ENCODE measurements at places on chromosomes 1 and 21.

GRCh38 chr1:34532113-34532512 lies 222.7 kb upstream of the GJB5 start:
- DNase-seq, result no peak

GRCh38 chr1:245156736-245157505 lies 2.1 kb downstream of the KIF26B start:
- DNase-seq, result peak; percentile 52

GRCh38 chr1:8572106-8572505 lies 245.3 kb downstream of the RERE start:
- no peak for DNase-seq

- DNase-seq, result no peak
These were observed 24.6 kb downstream of the PROX1 start for GRCh38 chr1:214012418-214012817.

GRCh38 chr1:221089273-221089672 lies 210.0 kb downstream of the HLX start:
- DNase-seq, result peak; percentile 34

DNA sequence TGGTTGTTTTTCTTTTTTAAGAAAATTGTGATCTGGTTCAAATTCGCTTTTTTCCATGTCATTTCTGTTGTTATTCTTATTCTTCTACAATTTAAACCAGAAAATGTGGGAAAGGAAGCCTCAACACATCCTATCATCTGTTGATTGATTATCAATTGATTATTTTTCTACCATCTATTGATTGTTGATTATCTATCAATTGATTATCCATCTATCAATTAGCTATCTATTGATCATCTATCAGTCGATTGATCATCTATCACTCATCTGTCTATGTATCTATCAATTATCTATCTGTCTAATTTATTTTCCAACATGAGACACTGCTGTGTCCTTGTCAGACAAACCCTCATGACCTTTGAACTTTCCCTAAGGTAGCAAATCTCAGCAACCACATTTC lies 136.1 kb upstream of the ARHGEF16 start:
- DNase-seq, result no peak

DNA sequence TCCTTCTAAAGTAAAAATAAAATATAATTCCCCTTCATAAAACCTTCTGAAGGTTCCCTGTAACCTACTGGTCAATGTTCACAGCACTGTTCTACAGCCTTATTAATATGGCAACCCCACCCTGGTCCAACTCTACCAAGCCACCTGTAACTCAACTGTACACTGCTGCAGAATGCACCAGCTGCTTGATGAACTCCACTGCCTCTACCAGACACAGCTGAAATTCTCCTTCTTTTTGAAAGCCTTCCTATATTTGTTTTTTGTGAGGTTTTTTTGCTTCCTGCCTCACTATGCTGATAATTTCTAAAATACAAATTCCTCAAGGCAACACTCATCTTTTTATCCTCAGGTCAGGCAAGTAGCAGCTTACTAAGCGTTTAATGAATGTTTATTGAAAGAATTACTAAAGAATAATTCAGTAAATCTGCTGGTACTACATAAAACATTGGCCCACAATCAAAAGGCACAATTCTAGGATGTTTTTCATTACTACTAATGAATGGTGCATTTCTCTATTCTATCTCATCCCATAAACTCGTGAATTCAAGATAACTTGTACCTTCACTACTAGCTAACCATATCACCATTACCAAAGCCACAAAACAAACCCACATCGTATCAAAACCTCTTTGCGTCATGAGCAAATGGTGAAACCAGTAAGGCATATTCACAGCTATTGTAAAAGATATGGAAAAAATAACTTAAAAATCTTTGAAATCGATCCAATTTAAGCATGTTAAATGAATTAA lies 2.4 kb downstream of the SSX2IP start:
- DNase-seq, result no peak

DNA sequence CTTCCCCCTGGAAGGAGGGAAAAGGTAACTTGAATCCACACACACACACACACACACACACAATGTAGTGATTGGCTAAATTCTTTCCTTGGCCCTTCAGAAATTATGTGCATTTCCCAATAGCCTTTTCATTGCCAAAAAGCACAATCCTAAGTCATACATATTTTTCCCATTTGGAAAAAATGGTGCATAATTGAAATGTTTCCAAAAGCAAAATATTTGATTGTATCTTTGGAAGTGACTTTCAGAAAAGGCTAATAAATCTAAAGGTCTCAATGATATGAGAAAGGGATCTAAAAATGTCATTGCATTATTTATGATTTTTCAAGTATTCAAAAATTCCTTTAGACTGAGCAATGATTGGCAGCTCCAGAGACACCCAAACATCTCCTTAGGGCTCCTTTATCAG lies 43.5 kb upstream of the NEK7 start:
- peak; percentile 91 for DNase-seq

- DNase-seq, result peak; percentile 78
These were observed 144.4 kb upstream of the ZNF644 start for GRCh38 chr1:91166106-91166712.

DNA sequence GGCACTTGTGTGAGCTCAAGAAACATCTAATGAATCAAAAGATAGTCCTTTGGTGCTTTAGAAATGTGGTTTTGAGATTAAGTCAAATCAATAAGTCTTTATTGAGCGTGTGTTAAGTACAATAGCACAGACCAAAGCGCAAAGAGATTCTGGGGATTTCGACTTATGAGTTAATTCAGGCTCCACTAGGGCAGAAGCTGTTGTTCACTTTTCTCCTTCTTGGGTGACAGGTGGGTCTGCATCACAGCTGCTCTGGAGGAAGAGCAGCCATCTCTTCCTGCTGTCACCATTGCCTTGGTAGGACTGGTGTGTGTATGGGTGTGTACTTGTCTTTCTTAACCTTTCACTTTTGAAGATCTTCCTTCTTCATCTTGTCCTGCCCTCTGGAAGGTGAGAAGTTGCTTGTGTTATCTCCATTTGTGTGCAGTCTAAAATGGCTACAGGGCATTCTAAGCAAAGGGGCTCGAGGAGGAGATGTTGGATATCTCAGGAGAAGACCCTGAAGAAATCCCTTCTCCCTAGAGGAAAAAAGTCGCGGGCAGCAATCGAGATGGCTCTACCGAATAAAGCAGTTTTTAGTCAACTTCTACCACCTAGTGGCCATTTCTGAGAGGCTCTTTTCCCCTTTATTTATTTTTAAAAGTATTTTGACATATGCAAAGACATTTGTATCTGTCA lies 22.9 kb upstream of the DISC1 start:
- peak; percentile 85 for DNase-seq

- DNase-seq, result no peak
These were observed 6.6 kb upstream of the PRCC start for GRCh38 chr1:156760796-156761104.

DNA sequence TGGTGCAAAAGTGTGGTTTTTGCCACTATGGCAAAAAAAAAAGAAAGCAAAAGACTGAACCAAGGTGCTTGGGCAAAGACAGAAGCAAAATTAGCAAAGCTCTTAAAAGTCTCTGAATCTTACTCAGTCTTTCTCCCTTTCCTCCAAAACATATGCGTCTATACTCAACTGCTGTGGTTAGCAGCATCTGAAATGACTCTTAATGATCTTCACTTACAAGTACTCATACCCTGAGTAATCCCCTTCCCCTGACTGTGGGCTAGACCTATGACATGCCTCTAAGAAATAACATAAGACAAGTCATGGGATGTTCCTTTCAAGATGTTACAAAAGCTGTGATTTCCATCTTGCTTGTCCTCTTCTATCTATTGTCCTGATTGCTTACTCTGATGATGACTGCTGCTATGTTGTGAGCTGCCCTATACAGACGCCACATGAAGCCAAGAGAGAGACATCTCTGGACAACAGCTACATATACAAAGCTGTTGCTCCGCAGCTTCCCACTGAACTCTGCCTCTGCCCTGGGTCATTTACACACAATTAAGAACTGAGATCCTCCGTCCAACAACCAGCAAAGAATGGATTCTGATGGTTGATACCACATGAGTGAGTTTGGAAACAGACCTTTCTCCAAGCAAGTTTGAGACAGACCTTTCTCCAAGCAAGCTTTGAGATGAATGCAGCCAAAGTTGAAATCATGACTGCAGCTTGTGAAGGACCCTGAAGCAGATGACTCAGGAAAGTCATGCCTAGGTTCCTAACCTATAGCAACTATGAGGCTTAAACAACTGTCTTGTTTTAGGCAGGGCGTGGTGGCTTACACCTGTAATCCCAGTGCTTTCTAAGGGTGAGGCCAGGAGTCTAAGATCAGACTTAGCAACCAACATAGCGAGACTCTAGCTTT lies 55.2 kb downstream of the PUM1 start:
- no peak for DNase-seq

DNA sequence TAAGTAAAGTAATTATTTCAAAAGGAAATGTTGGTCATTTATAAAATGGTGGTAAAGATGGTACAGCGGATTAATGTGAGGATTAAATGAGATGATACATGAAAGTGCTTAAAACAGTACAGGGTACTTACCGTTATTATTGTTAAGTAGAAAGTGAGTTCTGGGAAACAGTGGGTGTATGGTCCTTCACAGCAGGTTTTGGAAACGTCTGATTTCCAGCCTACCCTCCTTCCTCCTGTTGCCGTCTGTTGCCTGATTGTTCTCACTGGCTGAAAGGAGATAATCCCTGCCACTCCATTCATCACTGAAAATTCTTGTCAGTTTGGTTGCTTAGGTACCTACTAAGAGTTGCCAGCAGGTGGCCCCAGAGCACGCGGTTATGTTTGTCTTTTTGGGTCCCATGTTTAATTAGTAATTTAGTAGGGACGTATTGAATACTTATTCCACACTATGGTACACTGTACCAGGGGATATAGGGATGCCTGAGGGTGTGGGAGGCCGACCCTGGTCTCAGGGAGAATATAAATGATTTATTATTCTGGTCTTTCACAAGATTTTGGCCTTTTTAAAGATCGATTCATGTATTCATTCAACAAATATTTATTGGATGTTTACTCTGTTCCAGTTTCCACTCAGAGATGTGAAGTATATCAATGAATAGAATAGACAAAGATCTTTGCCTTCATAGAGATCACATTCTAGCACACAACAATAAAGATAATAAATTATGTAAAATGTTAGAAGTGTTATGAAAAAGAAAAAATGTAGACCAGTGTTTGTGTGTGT lies 30.8 kb upstream of the RPTN start:
- DNase-seq, result peak; percentile 65

- peak; percentile 76 for DNase-seq
These were observed 8.9 kb downstream of the MFAP2 start for GRCh38 chr1:16971341-16972188.

GRCh38 chr21:42236693-42237092 lies 17.8 kb downstream of the ABCG1 start:
- DNase-seq, result no peak

DNA sequence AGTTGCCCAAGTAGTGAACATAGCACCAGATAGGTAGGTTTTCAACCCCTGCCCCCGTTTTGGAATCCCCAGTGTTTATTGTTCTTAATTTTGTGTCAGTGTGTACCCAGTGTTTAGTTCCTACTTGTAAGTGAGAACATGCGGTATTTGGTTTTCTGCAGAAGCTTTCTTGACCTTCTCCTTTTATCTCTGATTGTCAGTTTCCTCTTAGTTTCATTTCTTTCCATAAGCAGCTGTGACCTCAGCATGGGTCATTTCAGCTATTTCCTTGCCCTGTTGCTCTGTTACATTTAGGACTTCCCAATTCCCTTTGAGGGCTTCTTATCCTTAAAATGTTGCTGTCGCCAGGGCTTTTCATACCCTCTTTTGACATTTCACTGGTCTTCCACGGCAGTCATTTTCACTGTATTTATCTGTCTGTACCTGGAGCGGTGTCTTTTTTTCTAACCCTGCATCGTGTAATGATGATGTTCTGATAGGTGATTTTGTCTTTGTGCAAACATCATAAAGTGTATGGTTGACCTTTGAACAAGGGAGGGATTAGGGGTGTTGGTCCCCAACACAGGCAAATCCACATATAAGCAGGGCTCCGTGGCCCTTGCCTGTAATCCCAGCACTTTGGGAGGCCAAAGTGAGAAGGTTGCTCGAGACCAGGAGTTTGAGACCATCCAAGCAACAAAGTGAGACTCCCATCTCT lies 15.0 kb downstream of the ITSN1 start:
- DNase-seq, result peak; percentile 33

DNA sequence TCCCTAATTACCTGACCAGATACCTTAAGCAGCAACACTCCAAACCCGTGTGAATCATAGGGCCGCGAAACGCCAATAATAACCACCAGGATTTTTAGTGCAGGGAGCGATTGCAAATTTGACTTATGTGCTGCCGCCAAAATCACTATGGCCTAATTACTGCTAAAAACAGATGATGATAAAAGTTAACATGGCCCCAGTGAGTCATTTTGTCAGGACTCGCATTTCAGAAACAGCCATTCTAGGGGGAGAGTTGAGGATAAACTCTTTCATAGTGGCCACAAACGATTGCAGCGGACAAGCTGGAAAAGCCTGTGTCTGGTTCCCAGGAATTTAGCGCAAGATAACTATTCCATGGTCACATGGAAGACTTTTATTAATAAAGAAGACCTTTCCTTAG lies 103.4 kb downstream of the HLX start:
- no peak for DNase-seq

GRCh38 chr1:210792250-210793102 lies 341.5 kb downstream of the KCNH1 start:
- DNase-seq, result peak; percentile 72

- no peak for DNase-seq
These were observed 172.1 kb downstream of the HHAT start for GRCh38 chr1:210500831-210501230.

DNA sequence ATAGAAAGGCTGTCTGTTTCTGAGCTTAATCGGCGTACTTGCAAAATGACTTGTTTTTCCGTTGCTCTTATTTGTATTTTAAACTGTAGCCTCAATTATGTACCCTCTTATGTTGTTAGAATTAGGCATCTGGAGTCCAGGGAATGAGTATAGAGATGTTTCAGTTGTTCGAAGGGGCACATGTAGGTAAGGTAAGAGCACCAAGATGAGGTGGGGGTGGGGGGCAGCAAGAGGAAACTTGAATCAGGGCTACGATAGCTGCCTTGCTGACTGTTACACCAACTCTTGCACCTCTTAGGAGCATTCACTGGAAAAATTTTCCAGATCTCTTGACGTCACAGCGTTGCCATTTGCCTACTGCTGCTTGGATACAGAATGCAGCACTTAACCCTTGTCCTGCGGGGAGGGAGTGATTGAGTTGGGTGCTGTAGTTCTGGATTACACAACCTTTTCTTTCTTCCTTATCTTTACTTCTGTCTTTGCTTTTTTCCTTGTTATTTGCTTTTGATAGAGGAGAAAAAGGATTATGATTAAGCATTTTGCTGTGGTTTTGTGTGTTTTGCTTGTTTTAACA lies 3.2 kb downstream of the ATP1B1 start:
- peak; percentile 83 for DNase-seq

- peak; percentile 56 for DNase-seq
These were observed 75.8 kb downstream of the BACH1 start for GRCh38 chr21:29374481-29374880.
